ENCODE measurements at places on chromosomes 6 and 20.

DNA sequence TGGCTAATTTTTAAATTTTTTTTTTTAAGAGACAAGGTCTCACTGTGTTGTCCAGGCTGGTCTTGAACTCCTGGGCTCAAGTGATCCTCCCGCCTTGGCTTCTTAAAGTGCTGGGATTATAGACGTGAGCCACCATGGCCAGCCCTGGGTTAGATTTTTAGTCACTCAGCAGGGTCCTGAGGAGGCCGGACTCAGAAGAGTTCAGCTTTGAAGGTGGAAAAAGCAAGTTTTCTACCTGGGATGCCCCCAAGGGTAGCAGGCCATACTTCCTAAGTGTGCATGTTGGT is 44.2 kb downstream of the FGD2 start:
- H3K27ac ChIP-seq = peak overlapping the region; percentile 99
- no peak for DNase-seq
- H3K4me3 ChIP-seq = peak overlapping the region; percentile 18
- H3K27me3 ChIP-seq = no peaks in the 10 kb centered on the region
- no peaks in the 10 kb centered on the region for H3K36me3 ChIP-seq

GRCh38 chr20:43448748-43449535 is 8.8 kb upstream of the SRSF6 start:
- H3K27ac ChIP-seq = no peak overlapping the region
- H3K36me3 ChIP-seq = no peaks in the 10 kb centered on the region
- no peak overlapping the region for H3K4me3 ChIP-seq
- no peaks in the 10 kb centered on the region for H3K4me1 ChIP-seq
- no peaks in the 10 kb centered on the region for H3K27me3 ChIP-seq
- peak; percentile 73 for DNase-seq

GRCh38 chr6:52389626-52390360 is 27.8 kb downstream of the PAQR8 start:
- no peaks in the 10 kb centered on the region for H3K27me3 ChIP-seq
- H3K4me3 ChIP-seq = no peak overlapping the region
- DNase-seq = no peak
- H3K4me1 ChIP-seq = peaks cover 25% of the 10 kb centered on the region
- peak overlapping the region; percentile 82 for H3K27ac ChIP-seq

DNA sequence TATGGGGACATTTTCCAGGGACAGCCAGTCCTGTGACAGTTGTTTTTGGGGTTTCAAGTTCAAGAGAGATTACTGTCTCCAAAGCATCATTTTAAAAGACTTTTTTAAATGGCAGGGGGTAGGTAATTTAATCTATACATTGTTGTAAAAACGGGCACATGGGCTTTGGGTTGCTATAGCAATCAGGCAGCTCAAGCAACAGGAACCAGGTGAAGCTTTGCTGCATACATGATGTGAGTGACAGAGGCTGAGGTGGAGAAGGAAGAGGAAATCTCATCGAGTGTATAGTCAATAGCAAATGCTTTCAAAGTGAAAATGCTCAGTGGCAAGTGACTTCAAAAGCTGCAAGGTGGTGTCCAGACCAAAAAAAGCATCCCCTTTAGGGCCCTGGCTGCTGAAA is 277.4 kb upstream of the JAG1 start:
- H3K27ac ChIP-seq = no peak overlapping the region
- H3K27me3 ChIP-seq = no peaks in the 10 kb centered on the region
- no peaks in the 10 kb centered on the region for H3K36me3 ChIP-seq
- no peak for DNase-seq
- H3K4me1 ChIP-seq = no peaks in the 10 kb centered on the region

DNA sequence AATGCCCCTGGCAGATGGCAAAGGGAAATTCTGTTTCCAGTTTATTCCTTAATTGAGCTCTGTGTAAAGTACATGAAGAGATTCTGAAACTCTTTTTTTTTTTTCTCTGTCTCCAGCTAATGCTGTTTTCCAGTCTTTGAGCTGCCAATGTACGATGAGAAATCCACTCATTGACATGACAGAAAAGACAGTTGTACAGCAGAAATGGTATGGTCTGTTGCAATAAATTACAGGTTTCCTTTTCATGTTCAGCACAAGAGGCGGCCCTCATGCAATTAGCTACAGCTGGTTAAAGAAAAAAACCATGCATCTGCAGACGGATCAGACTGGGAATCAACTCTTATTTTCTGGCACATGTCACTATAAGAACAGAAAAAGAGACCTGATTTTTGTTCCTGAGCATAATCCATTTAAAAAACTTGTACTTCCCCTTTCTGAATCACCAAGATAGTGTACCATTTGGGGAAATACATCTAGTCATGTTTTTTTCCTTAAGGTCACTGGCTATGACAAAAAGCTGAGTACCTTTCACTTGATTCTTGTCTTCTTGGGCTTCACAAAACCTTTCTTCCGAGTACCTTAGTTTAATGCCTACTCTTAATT is 289.8 kb upstream of the PREP start:
- no peaks in the 10 kb centered on the region for H3K4me1 ChIP-seq
- H3K27me3 ChIP-seq = peaks cover 4% of the 10 kb centered on the region
- no peaks in the 10 kb centered on the region for H3K36me3 ChIP-seq
- no peak overlapping the region for H3K4me3 ChIP-seq

GRCh38 chr20:25389401-25389857 is 1.2 kb downstream of the ABHD12 start:
- peak overlapping the region; percentile 54 for H3K4me3 ChIP-seq
- peak; percentile 44 for DNase-seq
- H3K4me1 ChIP-seq = peaks cover 6% of the 10 kb centered on the region
- H3K27ac ChIP-seq = no peak overlapping the region

- peak; percentile 9 for DNase-seq
- no peaks in the 10 kb centered on the region for H3K36me3 ChIP-seq
- no peak overlapping the region for H3K27ac ChIP-seq
- no peak overlapping the region for H3K4me3 ChIP-seq
- no peaks in the 10 kb centered on the region for H3K27me3 ChIP-seq
- H3K4me1 ChIP-seq = peaks cover 18% of the 10 kb centered on the region
Observed at GRCh38 chr6:169972101-169972651, 220.8 kb downstream of the ERMARD start.

- no peak overlapping the region for H3K4me3 ChIP-seq
- H3K27me3 ChIP-seq = no peaks in the 10 kb centered on the region
- DNase-seq = no peak
- H3K36me3 ChIP-seq = no peaks in the 10 kb centered on the region
- H3K27ac ChIP-seq = no peak overlapping the region
- no peaks in the 10 kb centered on the region for H3K4me1 ChIP-seq
Observed at GRCh38 chr6:107264357-107264840, 149.1 kb upstream of the BEND3 start.

- H3K36me3 ChIP-seq = no peaks in the 10 kb centered on the region
- no peak overlapping the region for H3K27ac ChIP-seq
- H3K27me3 ChIP-seq = no peaks in the 10 kb centered on the region
- H3K4me1 ChIP-seq = peaks cover 23% of the 10 kb centered on the region
- DNase-seq = no peak
Observed at GRCh38 chr6:156978948-156979347, 201.8 kb downstream of the ARID1B start.

GRCh38 chr20:58720890-58721289 is 28.3 kb downstream of the NPEPL1 start:
- peaks cover 8% of the 10 kb centered on the region for H3K27me3 ChIP-seq
- H3K4me3 ChIP-seq = no peak overlapping the region
- H3K36me3 ChIP-seq = no peaks in the 10 kb centered on the region
- DNase-seq = no peak

GRCh38 chr6:35047265-35048011 is 93.7 kb downstream of the TCP11 start:
- DNase-seq = no peak
- H3K27ac ChIP-seq = no peak overlapping the region
- H3K4me1 ChIP-seq = peaks cover 12% of the 10 kb centered on the region
- no peaks in the 10 kb centered on the region for H3K36me3 ChIP-seq
- no peak overlapping the region for H3K4me3 ChIP-seq

DNA sequence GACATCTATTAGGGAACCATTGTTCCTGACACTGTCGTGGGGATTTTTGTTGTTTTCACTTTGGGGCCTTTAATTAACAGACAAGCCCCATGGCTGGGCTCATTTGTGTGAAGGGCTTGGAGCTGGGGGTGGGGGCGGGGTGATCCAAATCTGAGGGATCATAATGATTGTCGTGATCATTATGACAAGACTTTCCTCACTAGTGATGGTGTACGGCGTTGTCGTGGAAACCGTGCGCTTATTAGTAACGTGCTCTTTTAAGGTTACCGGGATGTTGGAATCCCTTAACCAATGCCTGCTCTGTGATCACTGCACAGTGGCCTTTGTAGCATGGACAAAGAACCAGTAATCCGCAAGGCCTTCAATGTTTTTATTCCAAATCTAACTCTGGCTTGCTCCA is 18.6 kb downstream of the PDYN start:
- H3K27me3 ChIP-seq = no peaks in the 10 kb centered on the region
- no peak for DNase-seq
- no peaks in the 10 kb centered on the region for H3K36me3 ChIP-seq

GRCh38 chr20:35085477-35086225 is 7.0 kb downstream of the TRPC4AP start:
- DNase-seq = no peak
- H3K36me3 ChIP-seq = peaks cover 5% of the 10 kb centered on the region
- no peak overlapping the region for H3K4me3 ChIP-seq
- H3K27me3 ChIP-seq = no peaks in the 10 kb centered on the region
- peaks cover 13% of the 10 kb centered on the region for H3K4me1 ChIP-seq

GRCh38 chr6:96537726-96538125 is 16.1 kb downstream of the UFL1 start:
- H3K36me3 ChIP-seq = peaks cover 58% of the 10 kb centered on the region
- H3K4me3 ChIP-seq = no peak overlapping the region
- H3K27ac ChIP-seq = no peak overlapping the region
- no peaks in the 10 kb centered on the region for H3K4me1 ChIP-seq
- no peak for DNase-seq
- H3K27me3 ChIP-seq = no peaks in the 10 kb centered on the region

GRCh38 chr6:130676077-130676772 is 151.0 kb upstream of the SMLR1 start:
- no peak for DNase-seq
- H3K36me3 ChIP-seq = no peaks in the 10 kb centered on the region
- H3K27ac ChIP-seq = no peak overlapping the region
- H3K27me3 ChIP-seq = no peaks in the 10 kb centered on the region
- no peak overlapping the region for H3K4me3 ChIP-seq

GRCh38 chr20:5626603-5627002 is 123.6 kb upstream of the SHLD1 start:
- no peaks in the 10 kb centered on the region for H3K4me1 ChIP-seq
- no peak overlapping the region for H3K4me3 ChIP-seq
- DNase-seq = no peak
- no peaks in the 10 kb centered on the region for H3K36me3 ChIP-seq
- no peak overlapping the region for H3K27ac ChIP-seq
- no peaks in the 10 kb centered on the region for H3K27me3 ChIP-seq

DNA sequence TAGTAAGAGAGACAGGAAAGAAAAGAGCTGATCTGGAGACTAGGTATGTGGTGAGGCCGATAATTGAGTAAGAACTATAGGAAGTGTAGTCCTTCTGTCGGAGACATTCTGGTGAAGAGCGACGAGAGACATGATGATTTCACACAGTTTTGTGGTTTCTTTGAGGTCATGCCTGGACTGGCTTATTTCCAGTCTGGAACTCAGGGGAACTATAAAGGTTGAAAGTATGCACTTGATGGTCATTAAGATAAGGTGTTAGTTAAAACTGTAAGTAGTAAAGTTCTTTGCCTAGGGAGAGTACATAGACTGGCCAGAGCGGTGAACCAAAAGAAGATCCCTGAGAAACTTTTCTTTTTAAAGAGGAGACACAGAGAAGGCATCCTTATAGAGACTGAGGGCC is 68.8 kb downstream of the RFX6 start:
- H3K4me1 ChIP-seq = no peaks in the 10 kb centered on the region
- no peaks in the 10 kb centered on the region for H3K36me3 ChIP-seq

- H3K27ac ChIP-seq = no peak overlapping the region
- DNase-seq = no peak
- H3K4me3 ChIP-seq = no peak overlapping the region
- no peaks in the 10 kb centered on the region for H3K4me1 ChIP-seq
- no peaks in the 10 kb centered on the region for H3K27me3 ChIP-seq
Observed at GRCh38 chr6:31125162-31125561, 4.9 kb upstream of the CDSN start.

GRCh38 chr6:144063246-144063743 is 32.1 kb downstream of the SF3B5 start:
- peaks cover 18% of the 10 kb centered on the region for H3K4me1 ChIP-seq
- H3K4me3 ChIP-seq = peak overlapping the region; percentile 83
- DNase-seq = no peak
- H3K27me3 ChIP-seq = no peaks in the 10 kb centered on the region

DNA sequence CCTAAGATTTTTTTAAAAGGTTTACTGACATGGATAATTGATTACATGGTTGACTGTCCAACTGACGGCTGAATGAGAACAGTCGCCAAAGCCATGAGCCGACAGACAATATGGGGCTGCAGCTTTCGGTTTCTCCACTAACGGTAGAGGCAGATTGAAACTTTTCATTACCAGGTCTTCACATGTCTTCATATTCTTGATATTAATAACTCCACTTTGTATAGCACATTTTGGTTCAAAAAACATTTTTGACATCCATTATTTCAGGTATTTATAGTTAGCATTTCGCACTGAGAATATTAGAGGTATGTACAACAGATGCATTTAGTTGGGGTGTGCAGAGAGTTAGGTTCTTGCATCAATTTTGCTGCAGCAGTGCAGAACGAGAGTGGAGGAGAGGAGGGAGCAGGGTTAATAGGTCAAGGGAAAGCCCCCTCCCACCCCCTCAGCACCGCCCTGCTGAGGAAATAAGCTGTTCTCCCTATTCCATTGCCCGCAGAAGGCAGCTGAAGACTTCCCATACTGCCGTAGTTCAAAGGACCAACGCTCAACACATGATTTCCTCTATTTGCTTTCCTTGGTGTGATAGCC is 73.6 kb upstream of the ADTRP start:
- H3K4me3 ChIP-seq = no peak overlapping the region
- no peaks in the 10 kb centered on the region for H3K27me3 ChIP-seq
- H3K27ac ChIP-seq = no peak overlapping the region
- no peaks in the 10 kb centered on the region for H3K36me3 ChIP-seq
- no peaks in the 10 kb centered on the region for H3K4me1 ChIP-seq

GRCh38 chr6:25628471-25629197 is 23.4 kb upstream of the SCGN start:
- H3K4me3 ChIP-seq = no peak overlapping the region
- no peak for DNase-seq
- H3K27me3 ChIP-seq = no peaks in the 10 kb centered on the region
- H3K27ac ChIP-seq = no peak overlapping the region

GRCh38 chr6:105994591-105995390 is 91.3 kb upstream of the PRDM1 start:
- peak; percentile 70 for DNase-seq
- peak overlapping the region; percentile 54 for H3K4me3 ChIP-seq
- peaks cover 51% of the 10 kb centered on the region for H3K27me3 ChIP-seq
- H3K4me1 ChIP-seq = peaks cover 35% of the 10 kb centered on the region

All from natural killer cell (primary cell).